ENCODE measurements at places on chromosomes 7 and 10.

DNA sequence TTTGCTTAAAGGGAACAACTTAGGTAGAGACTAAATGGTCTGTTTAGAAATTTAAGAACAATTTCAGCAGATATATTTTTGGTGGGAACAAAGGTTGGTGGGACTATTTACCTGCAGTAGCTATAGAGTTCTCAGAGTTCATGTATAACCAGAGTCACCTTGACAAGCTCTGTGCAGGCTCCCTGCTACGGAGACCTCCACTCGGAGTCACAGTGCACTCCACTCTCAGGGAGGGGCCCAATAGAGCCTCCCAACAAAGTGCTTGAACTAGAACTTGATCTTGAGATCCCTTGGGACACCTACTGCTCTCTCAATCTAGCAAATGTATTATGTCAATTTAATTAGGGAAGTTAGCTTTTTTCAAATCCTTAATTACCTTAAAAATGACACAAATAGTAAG, 2.3 kb downstream of the MYPN start:
- no peak for DNase-seq

DNA sequence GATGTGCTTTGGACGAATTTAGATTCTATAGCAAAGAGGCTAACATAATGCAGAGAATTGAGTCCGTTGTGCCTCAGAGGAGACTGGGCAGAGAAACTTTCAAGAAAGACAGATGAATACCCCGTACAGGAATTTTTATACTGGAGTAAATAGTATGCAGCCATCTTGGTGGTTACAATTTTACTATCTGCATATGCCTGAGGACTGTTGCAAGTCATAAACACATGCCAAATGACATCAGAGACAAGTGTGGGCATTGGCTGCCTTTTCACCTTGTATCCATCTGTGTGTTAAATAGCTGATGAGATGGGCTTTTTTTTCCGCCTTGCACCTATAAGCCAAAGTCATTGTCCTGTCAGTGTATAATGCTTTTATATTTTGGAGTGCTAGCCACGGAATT, 267.5 kb upstream of the SP4 start:
- DNase-seq, result no peak

GRCh38 chr10:687583-688311, 1.7 kb downstream of the DIP2C start:
- no peak for DNase-seq

GRCh38 chr7:45073786-45074527, 14.8 kb downstream of the NACAD start:
- DNase-seq, result no peak
